ENCODE measurements at places on chromosomes 6 and 20.

DNA sequence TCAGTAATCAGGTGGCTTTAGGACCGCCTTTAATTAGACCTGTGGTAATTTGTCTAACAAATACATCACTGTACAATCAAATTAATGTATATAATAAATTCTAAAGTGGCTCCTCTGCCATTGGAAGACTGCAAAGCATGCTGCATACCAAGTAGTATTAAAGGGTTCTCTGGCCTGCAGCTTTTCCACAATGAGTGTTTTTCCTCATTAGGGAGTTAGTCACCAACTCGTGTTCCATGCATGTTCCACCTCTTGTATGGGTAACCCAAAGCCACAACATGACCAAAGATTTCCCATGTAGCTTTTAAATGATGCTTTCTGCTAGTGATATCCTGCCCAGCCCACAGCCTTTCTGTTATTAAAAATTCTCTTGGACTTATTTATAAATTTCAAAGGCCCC is 218.7 kb downstream of the FUT9 start:
- no peak for DNase-seq

GRCh38 chr6:2758980-2759379 is 6.2 kb upstream of the WRNIP1 start:
- DNase-seq, result no peak

GRCh38 chr20:38073307-38074071 is 39.9 kb downstream of the RPRD1B start:
- DNase-seq, result peak; percentile 89

GRCh38 chr6:93801101-93801847 is 381.9 kb upstream of the EPHA7 start:
- DNase-seq, result no peak

GRCh38 chr6:96420294-96420693 is 101.3 kb upstream of the UFL1 start:
- no peak for DNase-seq

- peak; percentile 41 for DNase-seq
These were observed 74.4 kb downstream of the ITCH start for GRCh38 chr20:34437330-34437986.

- DNase-seq, result peak; percentile 84
These were observed 69.7 kb upstream of the TOX2 start for GRCh38 chr20:43844778-43845614.

- DNase-seq, result no peak
These were observed 69.1 kb upstream of the ADTRP start for GRCh38 chr6:11847515-11848345.

DNA sequence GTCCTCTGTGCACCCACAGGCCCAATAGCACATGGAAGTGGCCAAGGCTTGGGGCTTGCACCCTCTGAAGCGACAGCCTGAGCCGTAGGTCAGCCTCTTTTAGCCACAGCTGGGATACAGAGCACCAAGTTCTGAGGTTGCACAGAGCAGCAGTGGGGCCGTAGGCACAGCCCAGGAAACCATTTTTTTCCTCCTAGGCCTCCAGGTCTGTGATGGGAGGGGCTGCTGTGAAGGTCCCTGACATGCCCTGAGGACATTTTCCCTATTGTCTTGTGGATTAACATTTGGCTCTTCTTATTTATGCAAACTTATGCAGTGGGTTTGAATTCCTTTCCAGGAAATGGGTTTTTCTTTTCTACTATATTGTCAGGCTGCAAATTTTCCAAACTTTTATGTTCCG is 878.7 kb upstream of the MAN1A1 start:
- DNase-seq, result no peak

DNA sequence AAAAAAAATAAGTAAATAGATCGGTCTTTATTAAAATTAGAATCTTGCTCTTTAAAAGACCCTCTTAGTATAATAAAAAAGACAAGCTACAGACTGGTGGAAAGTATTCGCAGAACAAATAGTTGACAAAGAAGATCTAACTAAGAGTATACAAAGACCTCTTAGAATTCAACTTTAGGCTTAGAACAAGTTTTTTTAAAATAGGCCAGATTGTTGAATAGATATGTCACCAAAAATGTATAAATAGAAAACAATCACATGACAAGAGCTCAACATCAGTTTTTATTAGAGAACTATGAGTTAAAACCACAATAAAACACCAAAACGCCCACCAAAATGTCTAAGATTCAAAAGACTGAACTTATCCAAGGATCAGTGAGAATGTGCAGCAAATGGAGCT is 632.7 kb upstream of the PTCHD4 start:
- DNase-seq, result no peak

GRCh38 chr6:44012078-44012493 is 115.2 kb downstream of the MRPL14 start:
- peak; percentile 89 for DNase-seq

- no peak for DNase-seq
These were observed 73.2 kb downstream of the TRERF1 start for GRCh38 chr6:42378536-42378935.

DNA sequence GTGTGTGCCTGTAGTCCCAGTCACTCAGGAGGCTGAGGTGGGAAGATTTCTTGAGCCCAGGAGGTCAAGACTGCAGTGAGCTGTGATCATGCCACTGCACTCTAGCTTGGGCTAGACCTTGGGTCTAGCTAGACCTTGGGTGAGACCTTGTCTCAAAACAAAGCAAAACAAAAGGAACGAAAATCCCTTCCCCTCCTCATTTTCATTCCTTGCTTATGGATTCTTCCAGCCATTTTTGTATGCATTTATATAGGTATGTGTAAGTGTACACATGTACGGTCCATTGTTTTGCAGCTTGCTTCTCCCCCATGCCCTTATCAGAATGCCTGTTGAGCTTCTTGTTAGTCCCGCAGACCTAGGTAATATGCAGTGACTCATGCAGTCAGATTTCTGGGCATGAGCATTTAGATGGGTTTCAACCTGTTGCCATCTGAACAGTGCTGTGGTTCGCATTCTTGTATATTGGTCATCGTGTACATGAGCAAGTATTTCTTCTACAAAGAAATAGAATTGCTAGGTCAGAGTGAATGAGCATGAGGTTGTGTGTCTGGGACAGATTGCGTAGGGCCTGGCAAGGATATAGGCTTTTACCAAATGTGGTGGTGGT is 73.2 kb downstream of the ATRN start:
- peak; percentile 5 for DNase-seq

DNA sequence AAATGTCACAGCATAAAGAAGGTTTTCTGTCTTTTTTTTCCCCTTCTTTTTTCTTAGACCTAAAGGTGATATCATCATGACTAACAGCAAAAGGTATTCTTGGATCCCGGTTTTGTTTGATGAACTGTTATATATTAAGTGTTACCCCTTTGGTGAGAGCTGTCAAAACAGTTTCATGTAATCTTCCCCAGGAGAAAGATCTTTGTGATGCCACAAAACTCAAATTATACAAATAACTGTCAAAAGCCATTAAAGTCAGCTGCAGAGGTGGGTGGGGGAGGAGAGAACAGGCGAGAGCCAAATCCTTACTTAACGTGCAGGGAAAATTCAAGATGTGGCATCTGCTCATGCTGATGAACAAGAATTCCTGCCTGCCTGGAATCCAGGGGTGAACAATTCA is 258.2 kb downstream of the BMP7 start:
- peak; percentile 45 for DNase-seq

- DNase-seq, result no peak
These were observed 304.9 kb upstream of the JAG1 start for GRCh38 chr20:10978713-10979112.

DNA sequence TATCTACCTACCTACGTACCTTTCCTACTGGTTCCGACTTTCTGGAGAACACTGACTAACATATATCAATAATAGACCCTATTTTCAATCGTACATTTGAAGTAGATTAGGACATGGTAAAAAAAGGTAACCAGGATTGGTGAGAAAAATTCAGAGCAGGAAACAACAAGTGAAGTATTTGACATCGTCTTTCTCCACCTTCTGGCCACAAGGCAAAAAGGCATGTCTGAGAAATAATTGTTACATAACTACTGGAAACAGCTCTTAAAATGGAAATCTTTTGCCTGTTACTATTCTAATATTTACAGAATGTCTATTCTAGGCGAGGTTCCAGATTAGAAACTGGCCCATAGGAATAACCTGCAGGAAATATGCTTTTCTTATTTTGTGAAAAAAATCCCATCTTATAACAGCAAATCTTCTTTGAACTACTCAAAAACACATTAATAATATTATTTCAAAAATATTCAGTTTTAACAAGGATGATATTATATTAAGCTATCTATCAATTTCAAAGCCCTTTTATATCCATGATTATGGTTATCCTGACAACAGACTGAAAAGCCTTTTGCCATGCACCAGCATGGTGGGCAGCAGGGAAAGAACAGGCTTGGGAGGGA is 80.8 kb downstream of the RCAN2 start:
- DNase-seq, result peak; percentile 71

DNA sequence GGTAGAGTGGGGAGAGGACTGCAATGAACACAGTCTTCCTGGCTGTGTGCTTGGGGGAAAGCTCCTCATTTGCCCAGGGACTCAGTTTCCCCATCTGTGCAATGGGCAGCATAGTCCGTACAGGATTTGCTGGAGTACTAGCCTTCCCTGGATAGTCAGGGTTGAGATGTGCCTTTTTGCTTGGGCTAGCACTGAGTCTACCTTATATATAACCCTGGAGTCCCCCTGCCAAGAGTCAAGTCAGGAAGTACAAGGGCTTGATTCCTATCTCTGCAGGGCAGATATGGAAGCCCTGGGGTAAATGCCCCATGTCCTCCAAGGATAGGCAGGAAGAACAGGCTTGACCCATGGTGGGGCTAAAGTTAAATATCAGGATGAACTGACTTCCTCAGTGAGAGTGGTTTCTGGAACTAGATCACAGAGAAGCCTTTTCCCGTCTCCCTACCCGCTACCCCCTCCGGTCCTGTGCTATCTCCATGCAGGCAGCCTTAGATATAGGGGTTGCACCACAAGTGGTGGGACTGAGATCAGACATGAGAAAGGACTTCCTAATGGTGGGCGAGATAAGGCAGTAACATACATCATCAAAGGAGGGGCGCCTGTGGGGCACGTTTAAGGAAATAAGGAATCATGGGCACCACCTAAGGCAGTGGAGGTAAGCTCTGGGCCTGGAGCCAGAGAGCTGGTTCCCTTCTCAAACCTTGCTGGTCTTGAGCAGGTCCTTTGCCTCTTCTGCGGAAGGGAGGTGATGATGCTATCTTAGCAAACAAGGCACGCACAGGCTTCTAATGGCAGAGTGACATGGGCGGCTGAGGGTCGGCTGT is 157.9 kb downstream of the MRPL14 start:
- no peak for DNase-seq

- no peak for DNase-seq
These were observed 224.3 kb downstream of the ERMARD start for GRCh38 chr6:169975701-169976100.

DNA sequence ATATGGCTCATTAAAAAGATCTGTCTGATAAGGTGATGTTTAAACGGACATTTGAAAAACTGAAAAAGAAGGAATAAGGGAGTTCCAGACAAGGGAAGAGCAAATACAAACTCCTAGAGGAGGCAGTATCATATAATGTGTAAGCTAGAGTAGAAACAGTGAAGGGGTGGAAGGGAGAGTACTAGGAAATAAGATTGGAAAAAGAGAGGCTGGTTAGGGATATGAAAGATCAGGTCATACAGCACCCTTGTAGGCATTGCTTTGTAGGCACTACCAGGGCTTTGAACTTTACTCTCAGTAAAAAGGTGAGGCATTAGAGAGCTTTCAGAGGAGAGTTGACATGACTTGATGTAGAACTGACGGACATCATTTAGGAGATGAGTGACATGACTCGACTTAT is 85.7 kb downstream of the MLIP start:
- no peak for DNase-seq

- no peak for DNase-seq
These were observed 61.5 kb downstream of the PRDM13 start for GRCh38 chr6:99668036-99668705.

DNA sequence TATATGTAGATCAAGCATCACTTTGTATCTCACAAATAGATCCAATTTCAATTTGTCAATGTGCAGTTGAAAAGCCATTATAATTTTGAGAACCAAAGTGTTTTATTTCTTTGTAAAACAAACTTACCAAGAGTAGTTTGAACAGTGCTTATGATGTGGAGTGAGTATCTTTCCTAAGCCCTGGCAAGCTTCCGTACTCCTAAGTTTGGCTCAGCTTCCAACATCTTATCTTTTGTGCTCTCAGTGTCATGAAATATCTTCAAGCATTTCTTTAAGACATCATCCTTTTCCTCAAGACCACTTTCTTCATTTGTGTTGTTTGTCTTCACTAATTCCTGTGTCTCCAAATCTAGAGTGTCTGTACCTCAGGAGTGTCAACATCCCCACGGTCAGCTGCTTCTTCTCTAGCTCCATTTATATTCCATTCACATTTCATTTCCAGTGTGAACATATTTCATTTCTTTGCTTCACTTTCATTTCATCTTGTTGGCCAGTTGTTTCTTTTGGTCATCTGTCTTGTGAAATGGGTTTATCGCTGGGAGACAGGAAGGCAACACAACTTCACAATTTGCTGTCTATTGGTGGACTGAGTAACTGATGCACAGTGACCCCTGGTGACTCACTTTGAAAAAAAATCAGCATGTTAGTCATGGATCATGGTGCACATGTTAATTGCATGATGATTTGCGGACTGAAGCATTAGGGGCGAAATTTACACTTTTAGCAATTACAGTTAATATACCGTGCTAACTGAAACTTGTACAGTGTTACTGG is 36.9 kb downstream of the SLC24A3 start:
- peak; percentile 20 for DNase-seq

GRCh38 chr20:8055096-8055495 is 35.5 kb upstream of the TMX4 start:
- no peak for DNase-seq

DNA sequence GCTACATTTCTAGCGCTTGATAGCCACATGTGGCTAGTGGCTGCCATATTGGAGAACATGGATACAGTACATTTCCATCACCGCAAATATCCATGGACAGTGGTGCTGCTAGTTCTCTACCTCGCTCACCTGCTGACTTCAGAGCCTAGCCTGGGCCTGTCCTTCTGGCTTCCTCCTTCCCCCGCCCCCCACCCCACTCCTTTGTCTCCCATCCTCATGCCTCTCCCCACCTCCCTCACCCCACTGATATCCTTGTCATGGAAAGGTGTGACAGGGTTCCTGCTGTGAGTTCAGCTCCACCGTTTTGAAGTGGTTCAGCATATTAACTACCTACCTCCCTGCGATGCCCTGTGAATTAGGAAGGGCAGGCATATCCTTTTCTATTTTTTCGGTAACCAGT is 14.2 kb downstream of the NKX2-2 start:
- no peak for DNase-seq

- peak; percentile 79 for DNase-seq
These were observed 251.3 kb upstream of the PRND start for GRCh38 chr20:4470375-4470774.
